ENCODE measurements at places on chromosomes 3 and 15. TPM values are rescaled to one million over a fixed set of nuclear protein-coding genes. Genes with fewer than 3 reads are reported as not detected.

The INSYN1 gene
- 5.2 TPM for polyA plus RNA-seq

The CYP8B1 gene
- 0.09 TPM for polyA plus RNA-seq

The MCF2L2 gene
- polyA plus RNA-seq = 0.25 TPM

The RASL12 gene
- 12.7 TPM for polyA plus RNA-seq

- DNase-seq = no peak
Observed at GRCh38 chr3:10505050-10505790, at the start of gene ATP2B2. Gene ATP2B2, minus strand, starts transcription at chr3:10505586. Its CDS starts 56,043 bp downstream, at chr3:10449543.

DNA sequence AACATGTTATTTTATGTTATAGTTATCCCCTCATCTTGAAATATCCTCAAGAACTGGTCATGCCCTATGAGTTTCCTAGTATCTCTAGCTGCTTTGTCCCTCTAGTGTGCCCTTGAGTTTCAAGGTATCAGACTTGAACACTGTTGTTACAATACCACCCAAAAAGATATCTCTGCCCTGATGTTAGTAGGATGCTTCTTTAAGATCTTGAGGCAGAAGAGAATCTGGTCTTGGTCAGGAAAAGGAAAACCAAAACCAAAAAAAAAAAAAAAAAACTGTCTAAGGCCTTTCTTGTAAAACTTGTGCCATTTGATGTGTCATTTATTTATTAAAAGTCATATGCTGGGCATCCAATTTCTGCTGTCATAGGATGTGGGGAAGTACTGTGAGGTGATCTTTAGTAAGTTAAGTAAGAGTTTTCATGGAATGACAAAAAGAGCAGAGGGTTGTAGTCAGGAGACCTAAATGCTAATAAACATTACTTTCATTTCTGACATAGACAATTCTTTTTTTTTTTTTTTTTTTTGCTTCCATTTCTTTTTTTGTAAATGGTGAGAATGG lies 229.7 kb downstream of the NECTIN3 start:
- no peak for DNase-seq

DNA sequence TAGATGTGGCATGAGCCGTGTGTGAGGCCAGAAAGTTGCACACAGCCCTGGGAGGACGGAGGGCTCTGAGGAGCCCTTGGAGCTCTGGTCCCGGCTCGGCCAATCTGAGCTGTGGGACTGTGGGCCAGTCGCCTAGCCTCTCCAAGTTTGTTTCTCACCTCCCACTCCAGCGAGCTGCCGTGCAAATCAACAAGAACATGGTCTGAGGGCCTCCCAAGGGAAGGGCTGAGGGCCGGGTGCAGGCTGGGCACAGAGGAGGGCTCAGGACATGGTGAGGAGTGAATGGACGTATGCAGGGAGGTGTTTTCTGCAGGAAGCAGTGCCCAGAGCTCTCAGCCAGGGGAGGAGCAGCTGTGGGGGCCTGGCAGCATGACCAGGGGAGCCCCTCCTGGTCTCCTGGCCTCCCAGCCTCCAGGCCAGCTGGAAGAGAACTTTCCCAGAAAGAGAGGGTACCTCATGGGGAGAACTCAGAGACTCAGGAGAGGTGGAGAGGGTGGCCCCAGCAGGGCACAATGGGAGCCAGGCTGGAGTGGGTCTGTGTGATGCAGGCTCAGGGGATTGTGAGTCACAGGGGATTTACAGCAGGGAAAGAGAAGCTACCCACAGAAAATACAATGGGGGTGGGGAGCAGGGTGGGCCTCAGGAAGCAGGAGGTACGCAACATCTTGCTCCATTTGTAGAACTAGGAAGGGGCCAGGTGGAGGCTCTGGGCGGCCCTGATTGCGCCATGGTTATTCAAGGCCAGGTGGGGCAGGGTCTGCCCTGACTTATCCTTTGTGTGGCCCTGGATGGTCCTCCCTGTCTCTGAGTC lies 24.8 kb downstream of the PSTPIP1 start:
- DNase-seq = no peak

DNA sequence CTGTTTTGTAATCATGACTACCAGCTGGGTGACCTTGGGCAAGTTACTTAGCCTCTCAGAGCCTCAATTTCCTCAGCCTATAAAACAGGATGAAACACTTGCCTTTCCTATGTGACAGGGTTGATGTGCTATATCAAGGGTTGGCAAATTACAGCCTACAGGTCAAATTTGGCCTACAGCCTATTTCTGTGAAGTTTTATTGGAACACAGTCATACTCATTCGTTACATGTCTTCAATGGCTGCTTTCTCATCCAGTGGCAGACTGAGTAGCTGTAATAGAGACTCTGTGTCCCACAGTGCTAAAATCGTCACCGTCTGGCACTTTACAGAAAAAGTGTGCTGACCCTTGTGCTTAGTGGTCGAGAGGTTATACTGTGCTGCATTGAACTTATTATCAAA lies 16.6 kb downstream of the ABHD6 start:
- DNase-seq = no peak

- no peak for DNase-seq
Observed at GRCh38 chr3:115943579-115943978, 320.3 kb downstream of the GAP43 start.
